ENCODE measurements at places on chromosomes 1 and 21.

DNA sequence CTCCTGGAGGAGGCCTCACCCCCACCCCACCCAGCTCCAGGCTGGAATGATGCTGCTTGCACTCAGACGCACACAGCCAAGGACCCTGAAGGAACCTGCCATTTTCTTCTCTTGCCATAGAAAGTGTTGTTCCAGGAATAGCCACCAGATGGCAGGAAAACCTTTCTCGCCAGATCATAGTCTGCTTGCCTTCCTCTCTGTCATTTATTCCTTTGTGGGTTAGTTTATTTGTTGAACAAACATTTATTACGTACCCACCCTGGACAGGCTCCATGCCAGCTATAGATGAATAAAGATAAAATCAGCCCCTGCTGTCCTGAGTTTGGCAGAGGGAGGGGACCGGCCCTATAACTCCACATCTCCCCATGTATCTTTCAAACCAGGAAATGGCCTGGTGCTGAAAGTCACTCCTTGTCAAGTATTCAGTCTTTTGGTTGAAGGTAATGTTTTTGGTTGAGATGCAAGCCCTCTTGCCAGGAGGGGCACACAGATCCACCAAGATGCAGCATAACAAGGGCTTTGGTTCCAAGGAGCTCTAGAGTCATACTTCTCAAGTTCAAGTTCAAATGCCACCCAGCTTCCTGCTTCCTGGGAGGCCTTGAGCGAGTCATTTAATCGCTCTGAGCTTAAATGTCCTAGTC is 7.0 kb upstream of the KCNC4 start:
- DNase-seq: peak; percentile 65

DNA sequence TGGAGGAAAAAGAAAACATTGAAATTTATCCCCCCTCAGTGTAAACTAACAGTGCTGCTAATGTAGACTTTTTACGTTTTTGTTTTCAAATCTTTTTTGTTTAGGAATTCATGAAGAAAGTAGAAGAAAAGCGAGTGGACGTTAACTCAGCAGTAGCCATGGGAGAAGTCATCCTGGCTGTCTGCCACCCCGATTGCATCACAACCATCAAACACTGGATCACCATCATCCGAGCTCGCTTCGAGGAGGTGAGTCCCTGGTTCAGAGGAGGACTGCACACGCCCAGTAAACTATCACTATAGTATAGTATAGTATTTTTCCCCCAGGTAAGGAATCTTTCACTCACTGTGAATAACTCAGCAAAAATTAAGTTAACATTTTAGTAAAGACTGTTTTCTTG is 37.8 kb upstream of the BMP8A start:
- peak; percentile 23 for DNase-seq

- DNase-seq: no peak
Observed at GRCh38 chr1:65168867-65169266, 20.9 kb downstream of the AK4 start.

DNA sequence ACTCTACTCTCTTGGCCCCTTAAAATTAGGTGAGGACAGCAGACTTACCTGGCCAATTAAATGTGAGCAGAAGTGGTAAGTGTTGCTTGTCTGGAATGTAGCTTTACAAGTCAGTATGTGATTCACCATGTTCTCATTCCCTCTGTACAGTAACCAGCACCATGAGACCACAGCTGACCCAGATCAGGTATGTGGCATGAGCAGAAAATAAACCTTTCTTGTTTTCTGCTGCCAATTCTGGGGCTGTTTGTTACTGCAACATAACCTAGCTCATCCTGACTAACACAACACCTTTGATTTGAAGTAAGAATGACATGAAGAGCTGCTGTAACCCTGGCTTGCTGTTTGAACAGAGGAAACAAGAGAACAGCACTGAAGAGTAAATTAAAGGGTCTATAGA is 24.9 kb downstream of the ITPKB start:
- DNase-seq: no peak

DNA sequence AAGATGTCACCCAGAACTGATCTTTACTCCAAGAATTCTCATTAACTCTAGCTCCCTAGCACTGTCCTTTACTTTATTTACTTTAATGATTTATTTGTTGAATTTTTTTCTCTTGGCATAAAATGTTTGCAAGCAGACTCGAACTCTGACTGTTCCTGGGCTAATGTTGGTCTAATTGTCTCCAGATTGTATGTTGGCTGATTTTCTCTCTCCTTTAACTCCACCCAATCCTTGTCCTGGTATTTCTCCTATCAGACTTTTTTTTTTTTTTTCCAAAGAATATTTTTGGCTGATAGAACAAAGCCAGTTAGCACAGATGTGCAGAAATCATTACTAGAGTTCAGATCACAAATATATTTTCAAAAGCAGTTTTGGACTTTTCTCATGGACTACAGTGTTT is 82.6 kb downstream of the ATF6 start:
- peak; percentile 46 for DNase-seq

GRCh38 chr1:1788136-1788535 is 9.9 kb upstream of the NADK start:
- DNase-seq: no peak

GRCh38 chr21:17540530-17540929 is 27.7 kb downstream of the CXADR start:
- no peak for DNase-seq

DNA sequence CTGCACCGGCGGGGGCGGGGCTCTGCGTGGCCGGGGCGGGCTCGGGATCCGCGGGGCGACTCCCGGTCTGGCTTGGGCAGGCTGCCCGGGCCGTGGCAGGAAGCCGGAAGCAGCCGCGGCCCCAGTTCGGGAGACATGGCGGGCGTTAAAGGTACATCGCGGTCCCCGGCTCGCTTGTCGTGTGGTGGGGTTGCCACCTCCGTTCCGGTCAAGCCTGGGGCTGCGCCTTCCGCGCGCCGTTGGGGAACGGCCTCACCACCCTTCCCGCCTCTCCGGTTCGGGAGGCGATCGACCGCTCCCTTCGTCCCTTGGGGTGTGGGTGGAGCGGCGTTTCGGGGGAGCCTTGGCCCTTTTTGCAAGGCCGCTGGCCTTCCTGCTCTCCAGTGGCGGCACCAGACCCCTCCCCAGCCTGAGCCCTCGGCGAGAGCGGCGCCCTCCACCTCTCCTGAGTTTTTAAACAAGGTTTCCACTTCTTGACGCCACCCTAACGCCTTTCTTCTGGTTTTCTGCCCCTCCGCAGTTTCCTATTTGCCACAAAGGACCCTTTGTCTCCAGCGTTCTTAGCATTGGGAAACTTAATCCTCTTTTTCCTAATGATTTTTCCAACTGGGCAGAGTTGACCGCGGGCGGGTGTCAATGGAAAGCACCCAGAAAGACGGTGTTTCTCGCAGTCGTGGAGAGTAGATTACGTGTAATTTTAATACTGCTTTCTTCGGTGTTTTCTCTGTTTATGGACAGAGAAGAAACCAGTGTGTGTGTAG is at the start of the genes LEPR and LEPROT:
TSS of gene LEPR (plus strand) at position 79 of the 761 bp plus-strand sequence. CDS start 144,898 bp downstream, outside the sequence.
TSS of gene LEPROT (plus strand) at position 79 of the 761 bp plus-strand sequence. CDS start at position 136, 57 bp downstream.
- no peak for DNase-seq

- peak; percentile 11 for DNase-seq
Observed at GRCh38 chr1:11384170-11384554, 94.8 kb upstream of the DISP3 start.

DNA sequence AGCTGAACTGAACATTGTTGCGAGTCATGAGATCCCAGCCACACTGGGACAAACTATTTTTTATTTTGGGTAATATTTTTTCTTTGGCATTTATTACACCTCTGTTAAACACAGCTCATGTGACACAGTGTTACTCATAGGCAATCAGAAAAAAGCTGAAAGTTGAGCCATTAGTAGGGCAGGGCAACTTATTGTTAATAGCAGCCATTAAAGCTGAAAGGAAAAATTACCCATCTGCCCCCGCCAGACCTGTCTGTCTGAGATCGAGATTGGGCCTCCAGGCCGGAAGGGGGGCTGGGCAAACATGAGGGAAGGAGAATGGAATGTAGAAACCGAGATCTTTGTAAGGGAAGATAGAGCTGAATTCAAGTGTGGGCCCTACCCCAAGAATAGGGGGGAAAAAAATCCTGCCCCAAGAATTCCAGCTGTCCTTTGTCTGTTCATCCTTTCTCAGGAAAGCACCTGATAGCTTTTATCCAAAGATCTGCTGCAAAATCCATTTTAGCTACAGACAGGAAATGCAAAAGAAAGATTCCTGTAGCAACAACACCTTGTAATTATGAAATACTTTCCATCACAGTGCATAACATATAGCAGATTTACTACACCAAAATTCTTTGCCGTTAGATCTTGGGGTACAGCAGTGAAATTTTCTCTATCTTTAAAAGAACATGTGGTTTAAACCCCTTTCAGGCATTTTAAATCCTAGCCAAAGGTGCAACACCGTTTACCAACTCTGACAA is 212.8 kb downstream of the PBX1 start:
- peak; percentile 89 for DNase-seq

- no peak for DNase-seq
Observed at GRCh38 chr1:4585216-4585615, 69.2 kb upstream of the AJAP1 start.

DNA sequence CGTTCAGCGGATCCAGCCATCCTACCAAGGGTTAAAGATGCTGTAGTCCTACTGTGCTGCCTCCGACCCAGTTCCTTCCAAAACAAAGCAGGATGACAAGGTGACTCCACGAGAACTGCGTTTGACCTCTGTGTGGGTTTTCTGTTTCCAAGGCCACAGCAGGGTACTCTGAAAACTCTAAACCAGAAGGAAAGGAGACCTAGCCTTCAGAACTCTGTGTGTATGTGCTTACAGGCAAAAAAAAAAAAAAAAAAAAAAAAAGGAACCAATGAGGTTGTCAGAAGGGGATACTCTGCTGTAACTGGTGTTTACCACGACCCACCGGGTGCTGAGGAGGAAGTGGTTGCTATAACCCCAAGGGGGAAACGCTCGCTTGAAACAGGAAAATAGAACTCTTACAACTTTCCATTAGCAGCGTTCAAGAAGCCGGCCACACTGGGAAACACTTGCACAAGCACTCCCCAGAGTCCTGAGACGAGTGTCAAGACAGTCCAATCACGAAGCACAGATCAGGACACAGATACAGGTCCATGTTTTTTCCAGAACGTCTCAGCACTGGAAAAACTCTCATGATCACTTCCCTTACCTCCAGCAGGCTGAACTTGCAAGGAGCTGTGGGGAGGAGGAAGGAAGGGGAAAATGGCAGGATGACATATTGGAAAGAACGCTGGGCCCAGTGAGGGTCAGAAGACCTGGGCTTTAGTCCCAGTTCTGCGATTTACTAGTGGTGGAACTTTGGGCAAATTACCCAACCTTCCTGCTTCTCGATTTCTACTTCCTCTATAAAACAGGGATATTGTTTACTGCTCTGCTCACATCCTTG is 64.0 kb downstream of the ITPKB start:
- DNase-seq: no peak

DNA sequence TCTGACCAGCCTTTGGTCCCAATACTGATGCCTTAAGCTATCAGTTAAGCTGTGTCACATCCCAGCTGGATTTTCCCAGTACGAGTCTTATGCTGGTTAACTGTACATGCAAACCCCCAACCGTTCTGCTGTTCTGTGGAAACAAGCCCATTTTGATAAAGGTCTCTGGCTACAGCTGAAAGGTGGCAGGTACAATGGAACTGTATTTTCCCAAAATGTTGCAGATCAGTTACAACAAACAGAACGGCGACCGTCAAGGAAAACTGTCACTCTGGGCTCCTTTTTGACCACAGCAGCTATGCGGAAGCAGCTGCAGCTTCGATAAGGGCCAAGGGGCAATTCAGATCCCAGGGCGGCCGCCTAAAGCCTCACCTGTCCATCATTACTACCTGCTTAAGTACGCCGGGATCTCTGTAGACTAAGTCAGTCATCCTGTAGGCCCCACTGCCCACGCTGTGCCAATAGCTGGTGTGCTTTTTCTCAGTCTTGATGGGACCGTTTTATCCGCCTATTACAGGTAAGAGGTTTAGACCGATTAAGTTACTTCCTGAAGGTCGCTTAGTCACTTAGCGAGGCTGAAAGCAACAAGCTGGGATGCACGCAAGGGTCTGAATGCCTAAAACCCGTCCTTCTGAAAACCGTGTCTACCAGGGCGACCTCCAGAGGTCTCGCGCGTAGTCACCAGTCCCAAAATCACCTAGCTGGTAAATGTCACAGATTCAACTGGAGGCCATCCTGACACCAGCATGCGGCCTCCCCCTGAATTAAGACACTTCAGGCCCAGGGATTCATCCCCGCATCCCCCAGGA is 11.1 kb upstream of the RAB42 start:
- DNase-seq: peak; percentile 20

DNA sequence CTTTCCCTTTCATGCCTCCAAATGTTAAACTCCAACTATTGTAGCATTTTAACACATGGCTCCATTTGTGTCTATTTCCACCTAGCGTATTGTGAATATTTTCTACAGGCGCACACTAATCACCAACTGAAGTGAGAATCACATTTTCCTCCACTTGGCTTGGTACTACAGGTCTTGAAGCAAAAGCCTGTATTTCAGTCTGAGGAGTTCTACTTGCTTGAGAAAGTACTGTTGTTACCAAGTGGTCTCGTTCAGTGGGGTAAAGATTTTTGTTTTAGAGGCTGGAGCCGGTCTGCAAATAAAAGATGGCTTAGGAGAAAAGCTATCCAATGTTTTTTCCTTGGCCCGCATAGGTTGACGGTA is 550 bp upstream of the PTBP2 start:
- DNase-seq: no peak

DNA sequence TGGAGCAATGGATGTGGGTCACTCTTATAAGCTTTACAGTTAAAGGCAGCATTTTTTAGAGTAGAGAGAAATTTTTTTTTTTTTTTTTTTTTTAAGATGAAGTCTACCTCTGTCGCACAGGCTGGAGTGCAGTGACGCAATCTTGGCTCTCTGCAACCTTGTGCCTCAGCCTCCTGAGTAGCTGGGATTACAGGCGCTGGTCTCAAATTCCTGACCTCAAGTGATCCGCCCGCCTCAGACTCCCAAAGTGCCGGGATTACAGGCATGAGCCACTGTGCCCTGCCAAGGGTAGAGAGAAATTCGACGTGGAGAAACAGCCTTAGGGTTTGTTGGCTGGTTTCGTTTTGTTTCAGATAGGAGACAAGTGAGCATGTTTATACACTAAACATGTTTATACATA is 594.2 kb upstream of the ADAMTS5 start:
- peak; percentile 16 for DNase-seq

DNA sequence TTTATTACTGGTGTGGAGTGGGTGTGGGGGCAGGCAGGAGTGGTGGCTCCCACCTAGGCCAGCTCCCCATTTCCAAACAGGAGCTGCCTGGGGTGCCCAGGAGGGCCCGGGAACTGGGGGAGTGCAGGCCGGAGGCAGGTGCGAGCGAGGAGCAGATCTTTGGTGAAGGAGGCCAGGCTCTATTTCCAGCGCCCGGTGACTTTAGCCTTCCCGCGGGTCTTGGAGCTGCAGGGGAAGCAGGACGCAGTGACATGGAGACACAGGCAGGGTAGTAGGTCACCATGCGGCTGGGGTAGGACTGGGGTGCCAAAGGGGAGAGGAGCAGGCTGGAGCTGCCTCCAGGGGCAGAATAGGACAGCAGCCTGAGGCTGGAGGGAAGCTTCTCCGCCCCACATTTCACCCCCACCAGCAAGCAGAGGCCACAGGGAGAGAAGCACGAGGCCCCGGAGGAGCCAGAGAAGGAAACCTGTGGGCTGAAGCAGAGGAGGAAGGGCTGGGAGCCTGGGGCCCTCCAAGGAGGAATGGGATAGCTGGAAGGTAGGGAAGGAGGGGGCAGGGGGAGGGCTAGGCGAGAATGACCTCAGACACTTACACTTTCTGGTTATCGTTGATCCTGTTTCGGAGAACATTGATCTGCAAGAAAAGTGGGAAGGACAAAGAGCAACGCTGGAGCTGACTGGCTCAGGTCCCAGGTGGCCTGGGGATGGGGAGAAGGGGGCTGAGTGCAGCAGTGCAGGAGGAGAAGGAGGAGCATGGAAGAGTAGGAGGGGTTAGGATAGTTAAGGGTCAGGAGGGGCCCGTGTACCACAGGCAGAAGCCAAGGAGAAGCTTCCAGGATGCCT is 18.2 kb downstream of the TNNT2 start:
- DNase-seq: no peak

All from fibroblast of upper back skin (primary cell).